ENCODE measurements at places on chromosomes 5 and 9. TPM values are rescaled to one million over a fixed set of nuclear protein-coding genes. Genes with fewer than 3 reads are reported as not detected.

DNA sequence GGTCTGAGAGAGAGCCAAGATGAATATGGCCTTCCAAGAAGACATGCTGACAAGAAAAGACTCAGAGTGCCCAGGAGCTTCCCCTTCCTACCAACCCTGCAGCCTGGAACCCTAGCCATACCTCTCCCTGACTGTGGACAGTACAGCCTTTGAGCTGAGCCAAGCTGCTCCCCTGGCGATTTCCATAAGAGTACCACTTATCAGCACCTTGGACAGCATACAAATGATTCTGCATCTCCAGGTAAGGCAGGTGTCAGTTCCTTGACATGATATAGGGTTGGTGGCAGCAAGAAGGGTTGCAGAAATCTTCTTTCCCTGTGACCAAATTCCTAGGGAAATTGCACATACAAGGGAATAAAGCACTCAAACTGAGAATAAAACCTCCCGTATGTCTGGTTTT, 58.3 kb downstream of the MFAP3 start:
- no peak for DNase-seq

- no peak for DNase-seq
These were observed 17.4 kb downstream of the CEP78 start for GRCh38 chr9:78253285-78253684.

- DNase-seq = no peak
These were observed 521.6 kb upstream of the ST8SIA4 start for GRCh38 chr5:101424530-101425175.

The RNF180 gene
- polyA plus RNA-seq = 1.6 TPM

Measured in forelimb muscle (tissue), 1 donor.